ENCODE measurements at places on chromosomes 4 and X.

GRCh38 chr4:90039122-90039521 is 88.1 kb upstream of the CCSER1 start:
- DNase-seq: no peak

DNA sequence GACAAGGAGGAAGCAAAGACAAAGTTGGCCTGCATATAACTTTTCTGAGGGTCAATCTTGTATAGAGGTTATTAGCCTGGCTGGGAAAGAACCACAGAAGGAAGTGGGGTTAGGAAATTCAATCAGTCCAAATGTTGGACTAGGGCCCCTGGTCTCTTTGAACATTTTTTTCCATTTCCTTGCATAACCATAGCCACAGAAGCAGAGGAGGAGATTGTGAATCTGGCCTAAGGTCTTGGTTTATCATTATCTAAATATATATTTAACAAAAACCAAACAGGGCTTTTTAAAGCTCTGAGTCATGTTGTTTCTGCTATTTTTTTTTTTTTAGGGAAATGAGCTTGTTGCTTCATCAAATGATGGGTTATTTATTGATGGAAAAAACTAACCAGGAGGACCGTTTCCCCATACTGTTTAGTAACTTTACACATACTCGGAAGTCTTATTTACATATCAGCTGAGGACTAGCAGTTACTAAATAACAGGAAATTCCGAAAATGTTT is 97.7 kb upstream of the ACSL4 start:
- peak; percentile 84 for DNase-seq

DNA sequence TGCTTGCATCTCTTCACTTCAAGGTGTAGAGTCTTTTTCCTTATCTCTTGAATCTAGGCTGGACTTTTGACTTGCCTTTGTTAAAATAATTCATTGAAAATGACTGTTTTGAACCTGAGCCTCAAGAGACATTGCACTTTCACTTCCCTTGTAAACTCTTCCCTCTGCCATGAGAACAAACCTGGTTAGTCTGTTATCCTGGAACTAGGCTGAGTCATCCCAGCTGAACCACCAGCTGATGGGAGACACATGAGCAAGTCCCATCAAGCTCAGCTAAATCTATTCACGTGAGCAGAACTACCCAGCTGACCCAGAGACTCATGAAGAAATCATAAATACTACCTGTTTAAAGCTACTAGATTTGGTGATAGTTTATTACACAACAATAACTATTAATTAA is 202.3 kb upstream of the CENPE start:
- DNase-seq: no peak

DNA sequence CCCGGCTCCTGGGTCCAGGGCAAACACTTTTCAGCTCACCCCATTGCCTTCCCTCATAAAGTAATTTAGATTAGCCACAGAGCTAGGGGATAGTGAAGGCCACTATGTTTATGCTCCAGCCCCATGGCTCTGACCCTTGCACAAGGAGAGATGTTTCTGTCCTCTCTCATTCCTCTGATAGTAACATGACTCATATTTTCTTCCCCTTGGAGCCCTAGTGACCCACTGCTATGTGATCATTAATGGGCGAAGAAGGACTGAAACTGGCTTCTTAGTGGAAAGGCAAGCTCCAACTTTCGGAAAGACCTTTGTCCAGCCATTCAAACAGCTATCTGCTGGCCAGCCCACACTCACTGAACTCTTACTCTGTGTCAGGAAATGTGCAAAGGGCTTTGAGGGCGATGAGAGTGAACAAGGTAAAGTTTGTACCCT is 12.3 kb downstream of the CLDN2 start:
- DNase-seq: no peak

DNA sequence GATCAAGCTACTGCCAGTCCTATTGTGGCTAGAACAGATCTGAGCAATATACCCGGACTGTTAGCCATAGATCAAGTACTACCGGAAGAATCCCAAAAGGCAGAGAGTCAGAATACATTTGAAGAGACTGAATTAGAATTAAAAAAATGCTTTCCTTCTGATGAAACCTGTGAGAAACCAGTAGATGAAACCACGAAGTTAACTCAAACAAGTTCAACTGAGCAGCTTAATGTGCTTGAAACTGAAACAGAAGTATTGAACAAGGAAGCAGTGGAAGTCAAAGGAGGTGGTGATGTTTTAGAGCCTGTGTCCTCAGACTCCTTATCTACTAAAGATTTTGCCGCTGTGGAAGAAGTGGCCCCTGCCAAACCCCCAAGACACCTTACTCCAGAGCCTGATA is 46.8 kb downstream of the WDR44 start:
- DNase-seq: no peak

GRCh38 chrX:72305286-72306084 is at the start of gene CITED1:
CITED1 (minus strand) TSS chrX:72305914; CDS start chrX:72302869, 3,045 bp downstream.
- no peak for DNase-seq

- no peak for DNase-seq
These were observed 208.8 kb upstream of the CLNK start for GRCh38 chr4:10893395-10893794.

- DNase-seq: no peak
These were observed 754.8 kb upstream of the FRG1 start for GRCh38 chr4:189185810-189186432.

DNA sequence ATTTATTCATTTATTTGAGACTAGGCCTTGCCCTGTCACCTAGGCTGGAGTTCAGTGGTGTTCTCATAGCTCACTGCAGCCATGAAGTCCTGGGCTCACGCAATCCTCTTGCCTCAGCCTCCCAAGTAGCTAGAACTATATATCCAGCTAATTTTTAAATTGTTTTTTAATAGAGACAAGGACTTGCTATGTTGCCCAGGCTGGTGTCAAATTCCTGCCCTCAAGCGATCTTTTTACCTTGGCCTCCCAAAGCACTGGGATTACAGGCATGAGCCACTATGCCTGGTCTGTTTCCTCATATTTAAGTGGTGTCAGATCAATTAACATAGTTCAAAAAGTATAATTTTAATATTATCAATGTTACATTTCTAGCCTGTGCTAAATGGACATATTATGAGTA is 68.5 kb downstream of the AFF1 start:
- DNase-seq: no peak

DNA sequence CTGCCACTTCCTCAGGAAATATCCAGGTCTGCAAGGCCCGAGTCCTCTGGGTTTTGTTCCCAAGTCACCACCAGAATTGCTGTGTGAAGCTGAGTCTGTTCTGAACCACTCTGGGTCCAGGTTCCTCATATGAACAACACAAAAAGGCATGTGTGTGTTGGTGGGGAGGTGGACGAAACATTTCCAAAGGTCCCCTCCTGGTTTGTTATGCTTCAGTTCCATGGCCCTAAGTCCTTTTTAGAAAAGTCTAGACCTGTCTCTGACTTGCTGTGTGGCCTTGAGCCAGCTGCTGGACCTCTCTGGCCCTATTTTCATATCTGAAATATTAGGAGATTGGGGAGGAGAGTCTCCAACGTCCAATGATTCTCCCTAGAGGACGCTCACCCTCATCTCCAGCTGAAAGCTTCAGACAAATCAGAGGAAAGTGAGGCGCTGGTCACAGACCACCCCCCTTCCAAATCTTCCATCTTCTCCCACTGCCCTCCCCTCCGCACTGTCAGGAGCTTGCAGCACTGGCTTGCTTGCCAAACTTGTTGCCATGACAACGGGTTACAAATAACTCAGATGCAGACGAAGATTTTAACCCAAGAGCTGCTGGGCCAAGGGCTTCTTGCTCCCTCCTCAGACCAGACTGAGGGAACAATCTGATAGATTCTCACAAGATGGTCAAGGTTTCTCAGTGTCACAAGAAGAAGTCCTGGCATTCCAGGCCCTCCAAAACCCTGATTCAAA is 64.5 kb downstream of the SMC1A start:
- DNase-seq: peak; percentile 12

- peak; percentile 23 for DNase-seq
These were observed 55.7 kb downstream of the LNX1 start for GRCh38 chr4:53535567-53535966.

- no peak for DNase-seq
These were observed 538.1 kb downstream of the PPP4R3C start for GRCh38 chrX:26925088-26925487.

DNA sequence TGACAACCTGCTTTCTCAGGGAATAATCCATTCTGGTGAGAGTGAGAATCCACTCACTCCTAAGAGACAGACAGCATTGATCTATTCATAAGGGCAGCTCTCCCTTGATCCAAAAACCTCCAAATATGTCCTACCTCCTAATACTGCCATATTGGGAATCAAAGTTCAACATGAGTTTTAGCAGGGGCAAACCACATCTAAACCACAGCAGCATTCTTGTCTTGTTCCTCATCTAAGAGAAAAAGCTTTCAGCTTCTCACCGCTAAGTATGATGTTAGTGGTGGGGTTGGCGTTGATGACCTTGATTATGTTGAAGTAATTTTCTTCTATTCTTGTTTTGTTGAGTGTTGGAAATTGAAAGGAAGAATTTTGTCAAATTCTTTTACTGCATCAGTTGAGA is 69.6 kb downstream of the SERTM2 start:
- DNase-seq: no peak

DNA sequence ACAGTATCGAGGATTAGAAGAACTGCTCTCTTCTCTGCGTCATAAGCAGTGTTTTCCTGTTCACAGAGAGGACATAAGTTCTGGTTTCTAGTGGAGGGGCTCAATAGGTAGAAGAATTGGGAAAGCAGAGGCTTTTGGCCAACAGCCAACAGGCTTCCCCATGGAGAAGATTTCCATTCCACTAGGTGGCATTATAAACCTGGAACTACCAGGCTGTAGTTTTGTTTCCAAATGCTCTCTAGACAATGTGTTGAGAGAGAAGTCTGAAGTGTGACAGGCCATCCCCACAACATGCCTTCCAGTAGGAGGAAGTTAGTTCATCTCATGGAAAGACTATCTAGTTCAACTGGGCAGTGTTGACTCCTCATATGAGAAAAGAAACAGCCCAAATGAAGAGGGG is 63.8 kb upstream of the ANXA10 start:
- DNase-seq: no peak

GRCh38 chr4:40395908-40396793 is 61.0 kb downstream of the CHRNA9 start:
- no peak for DNase-seq

DNA sequence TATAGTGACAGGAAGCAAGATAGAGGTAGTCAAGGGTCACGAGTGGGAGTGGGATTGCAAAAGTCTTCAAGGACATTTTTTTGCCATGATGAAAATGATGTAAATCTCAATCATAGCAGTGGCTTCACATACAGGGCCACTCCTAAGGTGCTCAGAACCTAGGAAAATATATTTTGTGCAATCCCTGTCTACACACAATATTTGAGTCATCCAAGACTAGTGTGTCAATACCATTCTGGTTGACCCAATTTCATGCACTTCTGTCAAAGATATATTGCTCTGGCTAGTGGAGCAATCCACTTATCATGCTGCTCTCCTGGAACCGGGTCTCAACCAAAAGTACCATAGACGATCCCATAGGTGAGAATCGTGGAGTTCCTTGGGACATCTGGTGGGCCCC is 24.2 kb upstream of the XPNPEP2 start:
- peak; percentile 35 for DNase-seq

DNA sequence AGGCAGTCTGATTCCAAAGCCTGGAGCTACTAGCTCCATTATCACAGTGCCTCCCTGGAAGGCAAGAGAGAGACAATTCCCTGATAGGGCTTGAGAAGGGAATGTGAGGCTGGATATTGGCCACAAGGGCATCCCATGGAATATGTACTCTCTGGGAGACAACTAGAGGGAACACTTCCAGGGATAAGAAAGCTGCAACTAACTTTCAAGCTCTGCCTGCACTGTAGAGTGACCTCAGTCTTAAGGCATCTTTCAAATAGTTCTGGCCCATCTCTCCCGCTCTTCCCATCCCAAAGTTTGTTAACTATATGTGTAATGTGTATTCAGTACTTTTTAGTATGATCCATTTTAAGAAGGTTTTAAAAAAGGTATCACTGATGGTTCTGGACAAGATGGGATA is 13.1 kb upstream of the RNF212 start:
- DNase-seq: no peak

- no peak for DNase-seq
These were observed 71.7 kb downstream of the NYX start for GRCh38 chrX:41518841-41519220.

- DNase-seq: no peak
These were observed 28.6 kb upstream of the PDE5A start for GRCh38 chr4:119657111-119657611.

DNA sequence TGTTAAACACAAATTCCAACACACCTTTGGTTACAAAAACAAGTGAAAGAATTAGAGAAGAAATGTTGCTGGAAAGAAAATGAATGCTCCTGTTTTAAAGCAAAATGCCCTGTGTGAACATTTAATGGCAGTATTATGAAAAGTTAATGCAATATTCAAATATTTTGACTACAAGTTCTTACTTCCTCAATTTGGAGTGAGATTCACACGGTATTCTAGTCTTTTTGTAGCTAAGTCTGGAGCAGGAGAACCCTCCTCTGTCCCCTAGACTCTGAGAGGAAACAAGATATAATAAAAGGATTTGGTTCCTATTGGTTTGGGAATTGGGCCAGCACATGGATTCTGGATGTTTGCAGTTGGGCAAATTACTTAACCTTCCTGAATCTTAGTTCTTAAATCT is 12.7 kb downstream of the MAD2L1 start:
- peak; percentile 25 for DNase-seq

GRCh38 chr4:105714932-105715331 is 6.3 kb downstream of the GSTCD start:
- DNase-seq: no peak

DNA sequence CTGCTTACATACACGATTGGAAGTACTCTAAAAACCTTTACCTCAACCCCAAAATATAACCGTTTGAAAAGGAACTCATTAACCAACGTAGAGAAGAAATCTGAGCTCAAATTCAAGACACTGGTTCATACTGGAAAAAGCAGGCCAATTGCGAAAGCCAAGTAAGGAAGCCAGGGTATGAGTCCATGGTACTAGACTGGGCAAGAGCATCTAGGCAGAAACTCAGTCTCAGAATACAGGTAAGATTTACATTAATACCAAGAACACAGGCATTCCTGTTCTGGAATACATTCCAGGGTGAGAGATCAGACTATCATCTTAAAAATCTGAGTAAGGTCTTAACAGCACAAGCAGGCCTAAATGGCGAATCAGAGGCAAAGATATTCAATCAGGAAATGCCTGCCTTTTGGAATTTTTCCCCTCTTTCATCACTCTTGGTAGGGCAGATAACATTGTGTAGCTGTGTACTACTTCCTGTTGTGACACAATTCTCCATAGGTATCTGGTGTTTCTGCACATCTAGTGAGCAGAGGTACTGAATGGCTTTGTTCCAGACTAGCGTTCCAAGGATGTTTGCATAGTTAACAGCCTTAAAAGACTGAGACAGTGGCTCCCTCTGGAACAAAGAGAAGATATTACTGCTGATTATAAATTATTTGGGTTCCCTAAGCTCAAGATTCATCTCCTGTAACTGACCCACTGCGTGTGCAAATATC is 311.3 kb downstream of the PCDH19 start:
- DNase-seq: no peak
